ENCODE measurements at places on chromosomes 5 and 9.

DNA sequence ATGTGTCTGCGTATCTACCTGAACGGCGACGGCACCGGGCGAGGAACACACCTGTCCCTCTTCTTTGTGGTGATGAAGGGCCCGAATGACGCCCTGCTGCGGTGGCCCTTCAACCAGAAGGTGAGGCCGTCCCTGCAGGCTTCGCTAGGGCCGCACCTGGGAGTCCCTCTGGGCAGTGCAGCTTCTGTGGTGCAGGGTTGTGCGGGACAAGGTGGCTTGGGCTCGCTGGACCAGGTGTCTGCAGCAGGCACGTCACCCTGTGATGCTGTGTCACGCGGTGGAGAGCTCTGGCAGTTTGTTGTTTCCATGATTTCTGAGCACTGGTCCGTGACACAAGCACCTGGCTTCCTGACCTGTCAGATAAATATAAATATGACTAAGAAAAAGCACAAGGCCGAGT lies 20.7 kb downstream of the FBXW5 start:
- no peak for ATAC-seq

DNA sequence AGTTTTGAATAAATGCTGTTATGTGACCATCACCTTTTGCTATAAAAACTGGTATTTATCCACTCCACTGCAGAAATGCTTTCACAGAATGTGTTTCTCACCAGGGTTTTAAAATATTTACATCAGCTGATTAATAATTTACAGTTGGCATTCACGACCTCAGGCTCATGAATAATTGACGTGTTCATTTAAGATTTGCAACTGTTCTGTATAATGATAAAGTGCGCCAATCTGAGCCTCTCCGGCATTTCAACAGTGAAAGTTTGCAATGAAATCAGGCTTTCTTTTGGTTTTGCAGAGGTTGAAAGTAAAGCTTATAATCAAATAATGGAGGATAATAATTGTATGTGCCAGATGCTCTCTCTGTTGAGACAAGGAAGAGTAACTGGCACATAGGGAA lies 434.9 kb downstream of the ICE1 start:
- ATAC-seq: no peak

DNA sequence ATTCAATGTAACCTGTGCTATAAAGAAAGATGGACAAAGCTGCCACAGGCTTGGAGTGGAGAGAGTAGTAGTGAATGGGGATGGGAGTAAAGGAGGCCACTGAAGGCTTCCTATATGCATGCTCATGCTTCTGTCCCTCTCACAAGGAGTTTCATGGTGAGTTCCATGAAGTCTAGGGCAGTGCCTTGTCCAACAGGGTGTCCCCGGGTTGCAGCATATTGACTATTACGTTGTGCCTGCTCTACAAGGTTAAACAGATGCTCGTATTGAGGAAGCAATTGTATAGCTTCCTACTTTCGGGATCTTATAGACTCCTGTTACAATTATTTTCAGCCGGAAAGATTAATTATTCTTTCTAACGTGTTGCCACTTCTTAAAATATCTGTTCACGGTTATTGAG lies 129.1 kb upstream of the PIK3R1 start:
- ATAC-seq: no peak

DNA sequence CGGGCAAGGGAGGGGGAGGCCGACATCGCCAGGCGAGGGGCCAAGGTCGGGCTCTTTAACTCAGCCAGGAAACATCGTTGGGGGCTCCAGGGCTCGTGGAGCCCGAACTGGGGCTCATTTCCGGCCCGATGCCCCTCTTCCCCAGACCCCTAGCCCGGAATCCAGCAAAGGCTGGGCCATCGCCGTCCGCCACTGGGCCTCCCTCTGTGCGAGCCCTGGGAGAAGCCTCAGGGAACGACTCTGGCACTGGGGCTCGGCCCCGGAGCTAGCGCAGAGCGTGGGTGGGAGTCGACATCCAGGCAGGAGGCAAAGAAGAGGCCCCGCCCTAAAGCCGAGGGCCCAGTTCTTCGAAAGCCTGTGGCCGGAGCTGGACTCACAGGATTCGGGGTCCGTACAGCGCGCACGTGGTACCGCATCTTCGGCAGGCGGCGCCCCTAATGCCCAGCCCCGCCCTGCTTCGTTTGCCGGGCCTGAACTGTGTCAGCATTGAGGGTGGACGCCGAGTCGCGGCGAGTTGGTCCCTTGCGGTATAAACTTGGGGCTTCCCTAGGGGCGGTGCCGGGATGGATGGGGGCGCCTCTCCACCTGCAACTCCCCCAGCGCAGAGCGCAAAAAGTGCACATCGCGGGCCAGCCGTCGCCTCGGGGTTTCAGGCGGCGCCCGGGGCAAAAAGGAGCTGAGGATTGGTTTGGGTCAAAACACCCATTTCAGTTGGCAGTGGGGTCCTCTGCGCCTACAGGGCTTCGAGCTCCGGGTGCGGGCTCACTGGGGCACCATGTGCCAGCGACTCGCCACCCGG lies 3.6 kb upstream of the PAX5 start:
- ATAC-seq: no peak

GRCh38 chr9:89530726-89531125 lies 32.8 kb upstream of the SEMA4D start:
- no peak for ATAC-seq

DNA sequence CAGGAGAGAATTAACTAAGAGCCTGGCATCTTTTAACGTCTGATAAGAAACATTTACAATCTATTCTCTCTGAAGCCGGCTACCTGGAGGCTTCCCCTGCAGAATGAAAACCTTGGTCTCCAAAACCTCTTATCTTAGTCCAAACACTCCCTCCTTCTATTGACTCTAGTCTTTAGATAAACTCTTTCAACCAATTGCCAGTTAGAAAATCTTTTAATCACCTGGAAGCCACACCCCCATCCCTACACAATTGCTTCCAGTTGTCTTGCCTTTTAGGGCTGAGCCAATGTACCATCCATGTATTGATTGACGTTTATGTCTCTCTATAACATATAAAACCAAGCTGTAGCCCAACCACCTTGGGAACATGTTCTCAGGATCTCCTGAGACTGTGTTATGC lies 1343.1 kb upstream of the C9orf72 start:
- no peak for ATAC-seq

DNA sequence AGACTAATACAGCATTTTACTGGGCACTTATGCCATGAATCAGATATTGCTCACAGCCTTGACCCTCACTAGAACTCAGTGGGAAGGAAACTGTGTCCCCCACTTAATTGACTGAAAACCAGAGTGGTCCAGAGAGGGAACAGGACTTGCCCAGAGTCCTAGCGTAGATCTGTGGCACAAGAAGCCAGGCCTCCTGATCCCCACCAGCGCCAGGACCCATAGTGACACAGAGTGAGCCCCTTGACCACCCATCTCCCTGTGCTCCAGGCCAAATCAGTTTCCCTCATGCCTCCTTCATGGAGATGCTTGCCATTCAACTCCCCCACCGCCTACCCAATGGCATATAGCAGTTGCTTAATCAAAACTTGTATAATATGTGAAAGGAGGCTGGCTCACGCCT lies 8.3 kb downstream of the KIF12 start:
- no peak for ATAC-seq

GRCh38 chr9:19020886-19021455 lies 12.0 kb downstream of the SAXO1 start:
- no peak for ATAC-seq

DNA sequence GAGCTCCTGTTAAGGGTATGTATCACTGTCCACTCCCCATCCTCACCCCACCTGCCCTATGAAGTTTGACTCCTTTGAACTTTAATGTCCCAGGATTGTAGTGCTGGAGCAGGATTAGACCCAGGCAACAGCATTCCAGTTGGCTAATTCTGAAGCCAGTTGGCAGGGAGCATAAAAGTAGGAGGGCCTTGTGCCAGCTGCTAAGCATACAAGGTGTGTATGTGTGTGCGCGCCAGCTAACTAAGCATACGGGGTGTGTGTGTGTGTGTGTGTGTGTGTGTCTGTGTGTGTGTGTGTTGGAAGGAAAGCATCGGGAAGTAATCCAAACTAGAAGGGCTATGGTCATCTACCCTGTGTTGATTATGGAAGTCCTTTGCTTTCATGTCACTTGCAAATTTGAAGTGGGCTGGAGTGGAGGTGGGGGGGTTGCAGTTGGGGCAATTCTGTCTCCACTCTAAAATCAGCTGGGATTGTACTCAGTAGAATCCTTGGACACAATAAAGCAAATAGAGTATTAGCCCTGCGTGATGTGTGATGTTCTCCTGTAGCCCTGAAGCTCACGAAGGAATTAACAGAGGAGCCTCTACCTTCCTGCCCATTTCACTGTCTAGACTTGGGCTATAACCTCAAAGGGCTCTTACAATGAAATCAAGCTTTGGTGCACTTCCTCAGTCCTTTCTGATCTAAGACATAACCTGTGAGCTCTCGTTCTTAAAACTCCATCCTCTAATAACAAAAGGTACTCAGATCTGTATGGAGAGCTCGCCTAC lies 26.9 kb downstream of the HMGCR start:
- no peak for ATAC-seq

- ATAC-seq: no peak
These were observed 165.0 kb upstream of the FBXL17 start for GRCh38 chr5:108546939-108547338.

- no peak for ATAC-seq
These were observed 218.4 kb downstream of the PCSK1 start for GRCh38 chr5:96214442-96215197.

GRCh38 chr5:39539470-39539869 lies 114.7 kb upstream of the DAB2 start:
- ATAC-seq: no peak

DNA sequence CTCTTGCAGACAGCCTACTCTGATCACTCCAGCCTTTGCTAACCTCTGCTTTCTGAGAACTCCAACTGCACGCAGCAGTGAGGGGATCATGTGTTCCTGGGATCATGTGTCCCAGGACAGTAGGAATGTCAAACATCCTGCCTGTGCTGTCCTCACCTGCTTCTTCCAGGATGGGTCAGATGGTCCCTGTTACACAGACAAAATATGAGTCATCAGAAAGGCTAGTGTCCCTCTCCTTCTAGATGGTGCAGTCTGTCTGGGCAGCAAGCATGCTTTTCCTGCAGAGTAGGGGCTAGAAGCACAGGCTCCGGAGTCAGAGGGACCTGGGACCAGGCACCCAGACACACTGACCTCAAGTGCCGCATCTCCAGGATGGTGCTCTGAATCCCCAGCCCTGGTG lies 20.1 kb upstream of the SLC25A48 start:
- ATAC-seq: no peak

DNA sequence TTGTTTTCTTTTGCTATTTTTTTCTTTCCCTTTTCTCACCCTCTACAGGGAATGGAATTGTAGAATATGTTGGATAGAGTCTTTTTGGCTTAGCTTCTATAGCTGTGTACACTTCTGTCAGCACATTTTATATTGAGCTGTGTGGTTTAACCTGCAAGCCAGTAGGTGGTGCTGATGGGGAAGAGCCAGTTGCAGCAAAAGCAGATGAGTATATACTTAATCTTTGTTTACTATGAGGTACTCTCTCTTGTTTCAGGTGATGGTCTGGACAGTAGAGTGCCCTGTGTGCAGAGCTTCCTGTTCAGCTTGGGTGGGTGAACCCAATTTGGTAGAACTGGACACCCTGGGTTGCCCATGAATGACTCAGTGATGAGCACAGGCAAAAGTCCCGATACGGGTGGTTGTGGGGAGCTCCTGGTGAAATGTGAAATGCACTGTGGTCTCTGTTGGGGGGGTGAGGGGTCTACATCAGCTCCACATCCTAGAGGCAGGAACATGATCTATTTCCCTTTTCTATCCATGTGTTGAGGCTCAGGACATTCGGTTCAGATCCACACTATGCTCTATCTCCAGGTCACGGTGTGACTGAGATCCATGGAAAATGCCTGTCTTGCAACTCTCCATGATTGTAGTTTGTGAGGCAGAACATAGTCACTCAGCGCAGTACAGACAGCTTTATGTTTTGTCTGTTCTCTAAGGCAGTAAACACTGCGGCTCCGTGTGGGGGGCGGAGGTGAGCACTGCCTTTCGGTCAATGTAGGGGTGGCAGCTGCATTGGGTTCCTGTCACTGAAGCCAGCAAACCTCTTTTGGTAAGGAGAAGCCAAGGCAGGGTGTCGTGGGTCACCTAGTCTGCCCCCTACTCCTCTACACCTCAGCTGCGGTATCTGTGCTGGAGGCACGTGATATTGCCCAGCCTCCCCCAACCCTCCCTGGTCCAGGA lies 353.2 kb downstream of the PRR16 start:
- ATAC-seq: no peak

DNA sequence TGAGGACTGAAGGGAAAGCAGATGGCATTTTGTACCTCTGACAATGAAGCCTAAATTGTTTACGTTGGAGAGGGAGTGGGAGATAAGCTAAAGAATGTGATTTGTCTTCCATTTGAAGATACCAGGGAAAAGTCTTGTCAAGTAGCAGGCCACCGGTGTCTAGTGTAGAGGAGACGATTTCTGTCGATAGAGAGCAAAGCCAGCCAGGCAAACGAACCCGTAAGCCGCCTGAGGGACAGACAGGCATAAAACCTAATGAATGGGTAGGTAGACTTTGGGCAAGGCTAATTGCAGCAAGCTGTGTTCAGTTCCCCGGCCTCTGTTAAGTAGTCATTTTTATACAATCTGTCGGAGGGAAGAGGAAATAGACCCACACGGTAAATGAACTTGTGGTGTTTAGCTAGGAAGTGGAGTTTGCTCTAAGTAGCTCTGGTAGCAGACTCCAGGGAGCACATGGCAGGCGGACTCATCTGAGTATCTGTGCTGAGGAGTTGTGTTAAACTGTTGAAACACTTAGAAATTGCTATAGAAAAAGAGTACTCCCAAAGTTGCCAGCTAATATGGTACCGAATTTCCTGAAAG lies 28.8 kb downstream of the SMARCA2 start:
- ATAC-seq: no peak

GRCh38 chr5:105034401-105034763 lies 1471.8 kb upstream of the NUDT12 start:
- ATAC-seq: no peak

GRCh38 chr9:108816037-108816436 lies 39.7 kb downstream of the ACTL7B start:
- ATAC-seq: no peak

- no peak for ATAC-seq
These were observed 119.7 kb downstream of the PSD2 start for GRCh38 chr5:139915266-139915665.

- ATAC-seq: no peak
These were observed 128.2 kb upstream of the SEMA6A start for GRCh38 chr5:116702776-116703175.

DNA sequence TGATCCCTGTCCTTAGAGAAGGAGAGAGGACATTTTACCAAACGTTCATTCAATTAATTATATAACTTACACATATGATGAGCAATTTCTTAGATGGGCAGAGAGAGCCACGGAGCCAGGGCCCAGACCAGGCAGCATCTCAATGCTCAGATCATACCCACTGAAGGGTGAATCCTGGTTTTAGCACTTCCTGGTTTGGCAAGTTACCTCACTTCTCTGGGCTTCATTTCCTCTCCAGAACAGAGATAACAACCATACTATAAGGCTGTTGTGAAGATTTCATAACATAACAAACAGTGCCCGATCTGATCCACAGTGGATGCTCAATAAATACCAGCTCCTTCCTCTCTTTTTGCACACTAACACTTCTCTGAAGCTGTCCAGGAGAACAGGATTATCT lies 271.1 kb downstream of the DENND1A start:
- ATAC-seq: no peak

- ATAC-seq: no peak
These were observed 21.9 kb downstream of the ABITRAM start for GRCh38 chr9:108956022-108956630.
